ENCODE measurements at places on chromosomes 16 and 17. TPM values are rescaled to one million over a fixed set of nuclear protein-coding genes. Genes with fewer than 3 reads are reported as not detected.

GRCh38 chr17:63961355-63962212 is 11.1 kb downstream of the SCN4A start:
- DNase-seq, result peak; percentile 100

GRCh38 chr17:17613708-17614114 is 22.2 kb upstream of the PEMT start:
- DNase-seq, result peak; percentile 95

- no peak for DNase-seq
Observed at GRCh38 chr17:51951741-51952140, 206.8 kb downstream of the CA10 start.

The PLA2G15 gene
- total RNA-seq, result 10.0 TPM

- DNase-seq, result peak; percentile 56
Observed at GRCh38 chr16:62545039-62545438, 508.8 kb upstream of the CDH8 start.

DNA sequence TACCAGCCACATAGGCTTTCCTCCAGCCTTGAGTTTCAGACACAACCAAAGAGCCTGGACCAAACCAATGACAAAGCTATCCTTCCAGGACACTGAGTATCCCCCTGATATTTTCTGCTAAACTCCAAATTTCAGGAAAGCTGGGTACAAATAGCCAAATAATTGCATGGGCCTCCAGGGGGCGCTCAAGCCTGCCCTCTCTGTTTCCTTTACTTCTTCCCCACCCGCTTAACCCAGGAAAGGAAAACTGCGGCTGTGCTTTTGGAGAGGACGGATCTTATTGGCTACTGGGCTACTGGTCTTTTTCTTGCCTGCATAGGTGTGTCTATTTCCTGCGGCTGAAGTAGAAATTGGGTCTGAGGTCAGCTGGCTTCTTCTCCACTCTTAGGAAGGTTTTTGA is 30.1 kb downstream of the GNGT2 start:
- DNase-seq, result peak; percentile 92

- DNase-seq, result peak; percentile 84
Observed at GRCh38 chr17:81387100-81388090, 7.9 kb upstream of the BAHCC1 start.

The TOP2A gene
- 161 TPM for total RNA-seq

- DNase-seq, result no peak
Observed at GRCh38 chr16:67277294-67277998, 1.9 kb upstream of the PLEKHG4 start.
